Spinal cord (tissue), 10 donors: ENCODE measurements at places on chromosomes 12 and 14. TPM values are rescaled to one million over a fixed set of nuclear protein-coding genes. Genes with fewer than 3 reads are reported as not detected.

DNA sequence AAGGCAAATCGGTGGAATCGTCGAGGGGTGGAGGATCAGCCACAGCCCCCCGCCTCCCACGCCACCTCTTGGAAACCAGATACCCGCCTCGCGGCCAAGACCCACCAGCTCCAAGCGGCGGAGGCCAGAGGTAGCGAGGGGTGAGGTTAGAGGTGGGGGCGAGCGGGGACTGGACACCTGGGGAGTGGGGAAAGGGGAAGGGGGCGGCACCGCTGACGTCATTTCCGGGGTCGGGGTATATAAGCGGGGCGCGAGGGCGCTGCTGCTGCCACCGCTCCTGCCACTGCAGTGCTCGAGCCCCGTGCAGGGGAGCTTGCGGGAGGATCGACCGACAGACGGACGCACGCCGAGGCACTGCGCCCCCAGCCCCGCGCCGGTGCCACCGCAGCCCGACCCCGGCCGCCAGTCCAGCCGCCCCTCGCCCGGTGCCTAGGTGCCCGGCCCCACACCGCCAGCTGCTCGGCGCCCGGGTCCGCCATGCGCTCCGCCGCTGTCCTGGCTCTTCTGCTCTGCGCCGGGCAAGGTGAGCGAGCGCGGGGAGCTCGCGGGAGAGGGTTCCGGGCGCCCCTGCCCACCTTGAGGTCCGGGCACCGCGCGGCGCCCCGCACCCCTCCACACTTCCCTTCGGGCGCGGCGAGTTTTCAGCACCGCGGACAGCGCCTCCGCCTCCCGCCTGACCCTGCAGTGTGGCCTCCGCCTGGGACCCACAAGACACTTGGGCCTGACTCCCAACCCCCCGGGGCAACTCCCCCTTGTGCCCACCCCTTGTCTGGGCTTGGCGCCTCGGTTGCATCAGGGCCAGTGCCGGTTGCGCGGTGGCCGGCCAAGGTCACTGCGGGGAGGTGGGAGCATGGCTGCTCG, at the start of gene CHGA:
Gene CHGA, plus strand, starts transcription at position 268 of the 861 bp plus-strand sequence. Its CDS starts 210 bp downstream, at position 478.
- DNase-seq = peak; percentile 87

Gene ANKRD33
- not detected for total RNA-seq

- no peak for DNase-seq
These were observed 14.1 kb upstream of the SERPINA6 start for GRCh38 chr14:94337274-94337673.

DNA sequence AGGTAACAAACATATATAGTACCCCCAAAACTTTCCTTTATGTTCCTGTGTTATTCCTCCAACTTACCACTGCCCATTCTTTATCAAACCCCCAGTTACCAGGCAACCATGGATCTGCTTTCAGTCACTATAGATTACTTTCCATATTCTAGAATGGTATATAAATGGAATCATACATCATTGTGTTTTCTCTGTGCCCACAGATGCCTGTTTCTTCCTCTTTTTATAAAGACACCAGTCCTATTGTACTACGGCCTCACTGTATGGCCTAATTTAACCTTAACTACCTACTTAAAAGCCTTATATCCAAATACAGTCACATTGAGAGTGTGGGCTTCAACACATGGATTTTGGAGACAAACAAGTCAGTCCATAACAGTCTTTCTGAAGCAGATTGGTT, 2.6 kb downstream of the TAS2R14 start:
- DNase-seq = no peak

GRCh38 chr14:95647926-95648325, 38.3 kb upstream of the TCL1B start:
- DNase-seq = no peak

DNA sequence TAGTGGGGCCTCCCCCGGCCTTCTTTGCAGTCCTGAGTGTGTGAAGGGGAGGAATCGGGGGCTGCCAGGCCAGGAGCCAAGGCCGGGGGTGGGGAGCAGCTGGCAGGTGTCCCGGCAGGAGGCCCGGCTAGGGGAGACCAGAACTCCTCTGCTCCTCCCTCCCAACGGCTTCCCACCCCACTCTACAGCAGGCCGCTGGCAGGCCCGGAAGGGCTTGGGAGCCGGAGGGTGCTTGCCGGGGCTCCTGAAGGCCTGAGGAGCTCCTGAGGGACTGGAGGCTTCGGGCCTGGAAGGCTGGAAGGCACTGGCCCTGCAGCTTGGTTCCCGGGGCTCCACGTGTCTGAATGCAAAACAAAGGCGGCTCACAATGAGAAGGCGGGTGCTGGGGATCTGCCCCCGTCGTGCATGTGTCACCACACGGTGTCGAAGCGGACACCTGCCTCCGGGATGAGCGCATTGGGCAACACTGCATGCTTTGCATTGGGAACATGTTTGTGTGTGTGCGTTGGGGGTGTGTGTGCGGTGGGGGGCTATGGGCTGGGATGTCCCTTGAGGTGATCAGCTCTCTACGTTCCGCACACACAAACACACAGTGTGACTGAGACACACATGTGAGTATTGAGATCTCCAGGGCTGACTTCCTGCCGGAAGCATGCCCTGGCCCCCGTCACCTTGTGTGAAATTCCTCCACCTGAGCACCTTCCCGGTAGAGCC, 30.9 kb upstream of the ANKRD9 start:
- DNase-seq = peak; percentile 71

- DNase-seq = no peak
These were observed 1.3 kb upstream of the CD63 start for GRCh38 chr12:55729819-55730818.

Gene KIF5A
- 101 TPM for total RNA-seq

GRCh38 chr12:52082669-52082987, 3.1 kb downstream of the SMIM41 start:
- no peak for DNase-seq

- DNase-seq = no peak
These were observed 6.2 kb upstream of the SLC15A4 start for GRCh38 chr12:128829861-128830504.

Gene FAR2
- total RNA-seq = 26.0 TPM

DNA sequence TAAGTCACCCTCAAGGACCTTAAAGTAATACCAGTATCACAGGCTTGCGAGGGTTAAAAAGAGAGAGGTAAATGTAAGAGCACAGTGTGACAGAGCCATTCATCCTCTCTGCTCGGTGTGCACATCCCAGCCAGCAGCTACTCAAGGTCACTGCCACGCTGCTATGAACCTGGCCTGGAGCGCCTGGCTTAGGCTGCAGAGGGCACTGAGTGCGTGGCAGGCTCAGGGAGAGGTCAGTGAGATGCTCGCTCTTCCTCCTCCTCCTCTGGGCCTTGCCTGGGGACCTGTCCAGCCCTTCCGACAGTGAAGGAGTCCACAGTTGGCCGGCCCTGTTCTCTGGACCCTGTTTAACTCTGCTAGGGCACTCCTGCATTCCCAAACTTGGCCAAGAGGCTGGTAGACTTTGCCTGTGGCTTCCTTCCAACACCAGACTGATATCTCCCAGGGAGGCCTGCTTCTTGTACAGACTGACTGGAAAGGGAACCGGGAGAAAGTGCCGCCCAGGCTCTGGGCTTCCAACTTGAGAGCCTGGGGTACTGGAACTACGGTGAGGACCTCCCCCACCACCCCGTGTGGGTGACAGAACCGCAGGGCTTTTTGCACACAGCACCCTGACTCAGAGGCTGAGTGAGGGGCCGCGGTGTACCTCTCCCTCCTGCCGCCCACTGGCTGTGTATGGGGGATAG, 62.6 kb upstream of the CORO1C start:
- no peak for DNase-seq

GRCh38 chr14:42378880-42379279, 772.2 kb downstream of the LRFN5 start:
- DNase-seq = no peak

- no peak for DNase-seq
These were observed 1.9 kb upstream of the GTF2A1 start for GRCh38 chr14:81222691-81223090.

GRCh38 chr14:54830650-54831049, 72.0 kb downstream of the GCH1 start:
- no peak for DNase-seq

- no peak for DNase-seq
These were observed 69.3 kb upstream of the ADAMTS20 start for GRCh38 chr12:43621262-43621661.

DNA sequence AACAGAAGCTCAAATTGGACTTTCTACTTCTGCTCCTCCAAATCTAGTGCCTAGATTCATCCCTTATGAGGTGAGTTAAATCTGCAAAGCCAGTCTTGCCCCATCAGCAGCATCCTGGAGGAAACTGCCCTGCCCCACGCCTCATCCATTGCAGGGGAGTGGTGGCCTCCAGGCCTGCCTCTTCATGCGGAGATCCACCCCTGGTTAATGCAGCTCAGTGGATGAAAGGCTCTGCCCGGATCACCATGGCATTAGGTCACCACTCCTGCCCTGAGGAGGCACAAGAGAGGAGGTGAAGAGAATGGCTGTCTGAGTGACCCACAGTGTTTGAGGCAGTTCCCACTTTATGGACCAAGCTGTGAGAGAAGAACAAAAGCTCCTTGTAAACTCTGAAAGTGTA, 218.1 kb downstream of the C12orf75 start:
- DNase-seq = no peak

Gene SLC35F4
- total RNA-seq = 10.8 TPM

GRCh38 chr14:28607661-28608060, 158.9 kb upstream of the FOXG1 start:
- DNase-seq = peak; percentile 76

Gene SLC25A47
- not detected for total RNA-seq

Gene RNASE13
- total RNA-seq = not detected

- no peak for DNase-seq
These were observed 3.0 kb downstream of the ARHGAP5 start for GRCh38 chr14:32080001-32080510.

DNA sequence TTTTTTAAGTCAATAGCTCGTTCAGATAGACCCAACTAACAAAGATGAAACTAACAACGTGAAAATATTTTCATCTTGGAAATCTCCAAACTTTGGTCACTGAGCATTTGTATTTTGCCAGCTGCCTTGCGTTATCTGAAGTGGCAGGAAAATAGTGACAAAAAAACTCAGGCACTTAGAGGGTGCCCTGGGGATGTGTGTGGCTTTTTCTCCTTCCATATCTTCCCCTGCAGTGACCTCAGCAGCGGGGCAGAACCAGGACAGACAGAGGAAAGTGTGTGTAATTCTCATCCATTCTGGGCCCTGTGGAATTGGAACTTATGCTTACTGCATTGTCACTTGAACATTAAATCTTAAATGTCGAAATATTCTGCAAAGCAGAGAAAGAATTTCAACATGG, 152.0 kb downstream of the BCAT1 start:
- DNase-seq = no peak

Gene AP1G2
- 16.4 TPM for total RNA-seq

DNA sequence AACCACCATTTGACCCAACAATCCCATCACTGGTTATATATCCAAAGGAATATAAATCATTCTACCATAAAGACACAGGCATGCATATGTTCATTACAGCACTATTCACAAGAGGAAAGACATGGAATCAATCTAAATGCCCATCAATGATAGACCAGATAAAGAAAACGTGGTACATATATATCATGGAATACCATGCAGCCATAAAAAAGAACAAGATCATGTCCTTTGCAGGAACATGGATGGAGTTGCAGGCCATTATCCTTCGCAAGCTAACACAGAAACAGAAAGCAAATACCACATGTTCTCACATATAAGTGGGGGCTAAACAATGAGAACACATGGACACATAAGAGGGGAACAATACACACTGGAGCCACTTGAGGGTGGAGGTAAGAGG, 15.7 kb downstream of the CAPRIN2 start:
- DNase-seq = no peak

GRCh38 chr12:117240081-117240755, 49.9 kb upstream of the FBXO21 start:
- no peak for DNase-seq

- no peak for DNase-seq
These were observed 573.7 kb downstream of the ALG10 start for GRCh38 chr12:34595749-34596733.

GRCh38 chr12:124191024-124191359, 103.9 kb upstream of the RFLNA start:
- no peak for DNase-seq

Gene B4GALNT1
- total RNA-seq = 11.7 TPM

DNA sequence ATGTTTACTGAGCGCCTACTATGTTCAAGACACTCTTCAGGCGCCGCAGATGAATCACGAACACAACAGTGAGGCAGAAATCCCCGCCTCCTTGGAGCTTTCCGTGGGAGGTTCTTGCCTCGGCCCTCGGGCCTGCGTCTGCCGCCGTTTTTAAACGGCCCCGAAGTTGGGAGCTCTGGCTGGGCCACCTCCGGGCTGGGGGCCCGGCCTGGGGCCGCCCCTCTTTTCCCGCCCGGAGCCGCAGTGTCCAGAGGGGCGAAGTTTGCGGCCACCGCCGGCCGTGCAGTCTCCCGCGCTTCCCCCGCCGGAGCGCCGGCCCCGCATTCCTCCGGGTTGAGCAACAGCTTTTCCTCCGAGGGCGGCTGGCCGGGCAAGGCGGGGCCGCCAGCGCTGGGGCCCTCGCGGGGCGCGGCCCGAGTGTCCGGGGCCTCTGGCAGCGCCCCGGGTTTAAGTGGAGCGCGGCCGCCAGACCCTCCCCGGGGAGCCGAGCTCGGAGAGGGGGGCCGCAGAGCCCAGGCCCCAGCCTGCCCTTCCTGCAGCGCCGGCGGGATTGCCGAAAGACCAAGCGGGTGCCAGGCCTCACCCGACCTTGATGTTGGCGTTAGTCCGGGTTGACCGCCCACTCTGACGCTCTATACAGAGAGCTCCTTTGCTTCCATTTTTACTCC, 18.7 kb upstream of the CTDSP2 start:
- peak; percentile 82 for DNase-seq

Gene SYNE3
- total RNA-seq = 7.6 TPM
